Activated CD8-positive, alpha-beta memory T cell treated with anti-CD3 and anti-CD28 coated beads for 1 hour (primary cell): ENCODE measurements at places on chromosomes 3 and 15.

DNA sequence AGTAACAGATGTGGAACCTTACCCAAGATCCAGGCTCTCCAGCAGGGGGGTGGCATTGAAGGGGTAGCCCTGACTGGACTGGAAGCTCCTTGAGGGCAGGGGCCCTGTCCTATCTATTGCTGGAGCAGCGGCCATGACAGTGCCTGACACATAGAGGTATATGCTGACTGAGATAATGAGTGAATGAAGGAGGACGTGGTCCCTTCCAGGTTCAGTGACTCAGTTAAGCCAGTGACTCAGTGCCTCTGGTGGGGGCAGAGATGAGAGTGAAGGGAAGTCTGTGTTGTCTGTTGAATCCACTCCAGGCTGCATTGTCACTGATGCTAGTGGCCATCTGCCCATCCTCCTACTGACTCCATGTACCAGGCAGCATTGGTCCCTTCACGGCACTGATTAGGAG, 13.0 kb upstream of the CTXND1 start:
- no peak for DNase-seq

DNA sequence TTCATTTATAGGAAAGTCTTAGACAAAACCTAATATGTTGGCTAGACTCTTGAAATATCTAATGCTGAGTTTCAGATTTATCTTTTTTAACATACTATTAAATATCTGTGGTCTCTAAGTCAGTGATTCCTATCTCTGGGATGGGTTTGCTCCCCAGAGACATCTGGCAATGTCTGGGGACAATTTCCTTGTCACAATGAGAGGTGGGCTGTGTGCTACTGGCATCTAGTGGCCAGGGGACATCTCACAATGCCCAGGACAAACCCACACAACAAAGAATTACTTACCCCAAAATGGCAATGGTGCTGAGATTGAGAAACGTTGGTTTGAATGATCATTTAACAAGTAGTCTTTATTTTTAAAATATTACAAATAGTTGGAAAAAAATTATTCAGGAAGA, 602.1 kb downstream of the MAGI1 start:
- DNase-seq = no peak

GRCh38 chr3:73383470-73384049, 241.2 kb downstream of the PDZRN3 start:
- DNase-seq = no peak

GRCh38 chr3:1439395-1439794, 346.6 kb downstream of the CNTN6 start:
- DNase-seq = no peak

DNA sequence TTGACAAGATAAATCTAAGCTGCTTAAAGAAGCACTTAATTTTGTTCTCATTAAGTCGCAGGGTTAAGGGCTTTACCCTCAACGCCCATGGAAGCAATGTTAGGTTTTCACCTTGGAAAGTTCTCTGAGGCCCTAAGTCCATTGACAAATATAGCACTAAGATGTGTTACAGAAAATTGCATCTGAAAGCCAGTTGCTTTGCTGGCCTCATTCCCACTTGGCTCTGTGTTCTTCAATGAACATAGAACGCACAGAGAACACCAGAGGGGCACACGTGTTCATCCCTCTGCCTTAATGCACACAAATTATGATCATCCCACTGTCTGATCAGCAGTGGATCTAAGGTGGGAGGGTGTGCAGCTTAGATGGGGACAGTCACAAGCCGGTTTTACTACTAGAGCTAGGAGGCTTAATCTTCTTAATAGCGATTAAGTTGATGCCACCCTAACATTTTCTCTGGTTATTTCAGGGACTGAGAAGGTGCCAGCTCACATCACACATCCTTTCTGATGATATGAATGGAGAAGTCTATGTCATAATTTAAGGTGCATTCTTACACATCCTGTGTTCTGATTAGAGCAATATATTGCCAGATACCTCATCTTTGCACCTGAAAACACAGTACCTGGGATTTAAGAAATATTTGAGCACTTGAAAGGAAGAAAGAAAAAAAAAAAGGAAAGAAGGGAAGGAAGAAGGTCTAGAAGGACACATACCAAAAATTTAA, 224.4 kb upstream of the ICE2 start:
- DNase-seq = no peak

GRCh38 chr3:187293516-187294430, 2.2 kb upstream of the MASP1 start:
- no peak for DNase-seq

DNA sequence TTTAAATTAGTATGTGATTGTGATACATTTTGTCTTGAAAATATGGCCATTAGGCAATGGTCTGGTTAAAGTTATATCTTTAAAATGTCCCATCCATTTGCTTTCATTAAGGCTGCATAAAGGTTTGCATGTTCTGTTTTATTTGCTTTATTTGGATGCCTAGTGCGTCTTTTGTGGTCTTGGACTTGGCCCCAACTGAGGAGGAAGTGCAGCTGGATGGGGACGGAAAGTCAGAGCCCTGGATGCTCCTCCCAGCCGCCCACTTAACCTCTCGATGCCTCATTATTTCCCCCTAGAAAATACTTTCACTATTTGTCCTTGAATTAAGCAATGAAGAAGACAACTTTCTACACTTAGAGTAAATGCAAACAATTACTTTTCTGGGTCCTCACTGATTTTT, 898.2 kb downstream of the MCTP2 start:
- no peak for DNase-seq

DNA sequence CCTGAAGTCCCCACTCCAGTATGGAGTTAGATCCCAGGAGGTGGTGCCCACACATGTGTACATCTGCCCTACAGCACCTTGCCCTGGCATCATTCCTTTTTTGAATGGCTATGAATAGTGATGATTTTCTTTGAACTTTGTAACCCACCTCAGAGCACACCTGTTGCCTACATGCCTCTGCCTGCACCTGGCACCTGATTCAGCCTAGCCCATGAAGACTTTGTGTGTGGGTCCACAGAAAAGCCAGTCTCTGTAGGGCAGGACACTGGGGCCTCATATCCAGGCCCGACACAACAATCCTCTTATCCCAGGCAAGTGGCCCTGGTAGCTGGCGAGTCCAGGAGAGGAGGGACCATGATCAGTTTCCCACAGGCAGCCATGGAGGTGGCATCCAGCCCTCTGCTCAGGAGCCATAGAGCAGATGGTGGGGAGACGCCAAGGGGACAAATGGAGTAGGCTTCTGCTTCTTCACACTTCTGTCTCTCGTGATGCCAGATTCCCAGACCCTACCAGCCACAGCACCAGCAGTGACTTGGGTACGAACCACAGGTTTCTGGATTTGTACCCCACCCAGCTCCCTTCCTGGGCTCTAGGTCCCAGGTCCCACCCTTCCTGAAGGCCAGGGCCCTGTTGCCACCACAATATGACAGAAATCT, 230.7 kb downstream of the UACA start:
- DNase-seq = no peak

GRCh38 chr3:170780955-170781354, 89.0 kb downstream of the RPL22L1 start:
- DNase-seq = no peak

DNA sequence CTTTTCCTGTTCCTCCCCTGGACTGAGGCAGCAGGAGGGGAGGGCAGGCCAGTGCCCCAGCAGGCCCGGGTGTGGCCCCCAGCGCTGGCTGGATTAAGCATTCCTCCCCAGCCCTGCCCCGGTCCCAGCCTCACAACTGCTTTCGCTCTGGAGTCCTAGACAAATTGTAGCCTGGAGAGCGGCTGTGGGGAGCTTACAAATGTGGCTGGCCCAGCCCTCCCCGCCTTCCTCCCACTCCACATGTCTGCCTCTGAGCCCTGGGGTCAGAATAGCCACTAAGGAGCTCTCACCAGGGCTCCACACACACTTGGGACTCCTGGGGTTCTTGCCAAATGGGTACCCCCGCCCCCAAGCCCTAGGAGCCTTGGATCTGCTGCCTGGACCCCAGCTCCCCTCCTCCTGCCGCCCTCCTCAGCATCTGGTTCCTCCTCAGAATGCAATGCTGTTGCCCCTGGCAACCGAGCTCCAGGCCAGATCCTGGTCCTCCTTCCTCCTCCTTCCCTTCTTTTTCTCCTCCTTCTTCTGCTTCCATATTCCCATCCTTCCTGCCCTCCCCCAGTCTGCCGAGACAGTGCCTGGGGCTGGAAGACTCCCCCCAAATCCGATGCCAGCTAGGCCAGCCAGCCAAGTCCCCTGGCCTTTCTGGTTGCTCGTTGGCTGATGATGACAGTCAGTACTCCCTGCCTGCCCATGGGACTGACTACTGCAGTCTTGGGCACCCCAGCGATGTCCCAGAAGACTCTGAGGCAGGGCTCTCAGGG, 91.1 kb downstream of the LINGO1 start:
- DNase-seq = no peak

- DNase-seq = no peak
Measured at GRCh38 chr15:52422001-52422400, 106.7 kb downstream of the MYO5A start.

GRCh38 chr3:118075873-118076272, 958.8 kb downstream of the IGSF11 start:
- DNase-seq = no peak

GRCh38 chr3:20811631-20812030, 625.6 kb upstream of the SGO1 start:
- DNase-seq = no peak

GRCh38 chr3:64343689-64344430, 118.6 kb upstream of the PRICKLE2 start:
- DNase-seq = no peak

DNA sequence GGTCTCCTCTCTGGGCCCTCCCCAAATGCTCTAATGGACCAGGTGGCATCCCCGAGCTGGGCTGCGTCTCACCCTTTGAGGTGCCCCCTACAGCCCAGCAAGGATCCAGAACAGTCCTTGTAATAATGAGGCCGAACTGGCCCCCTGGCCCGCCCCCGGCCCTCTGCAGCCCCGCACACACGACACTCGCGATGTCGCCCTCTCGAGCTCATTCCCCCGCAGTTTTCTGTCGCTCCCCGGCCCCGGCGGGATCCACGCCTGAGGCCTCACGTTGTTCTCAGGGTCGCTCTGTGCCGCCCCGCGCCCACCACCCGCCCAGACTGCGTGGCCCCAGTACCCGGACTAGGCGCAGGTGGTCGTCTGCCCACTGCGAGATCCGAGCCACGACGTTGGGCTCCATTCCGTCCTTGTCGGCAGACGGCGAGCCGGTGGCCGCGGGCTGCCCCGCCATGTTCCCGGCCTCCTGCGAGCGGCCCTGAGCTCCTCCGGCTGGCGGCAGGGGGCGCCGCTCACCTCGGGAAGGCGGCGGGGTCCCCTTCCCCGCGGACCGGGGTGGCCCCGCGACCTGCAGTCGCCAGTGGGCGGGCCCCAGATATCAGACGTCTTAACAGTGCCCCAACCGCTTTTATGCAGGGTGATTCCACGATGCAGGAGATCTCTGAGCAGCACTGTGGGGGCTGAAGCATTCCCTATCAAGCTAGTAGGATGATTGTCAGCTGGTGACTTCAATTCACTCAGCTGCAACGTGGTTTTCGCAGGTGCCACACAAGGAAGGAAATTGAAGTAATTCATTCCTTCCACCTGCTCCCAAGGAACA, at the start of gene C3orf33:
TSS of gene C3orf33 (minus strand) at position 477 of the 817 bp plus-strand sequence. CDS start at position 451, 26 bp downstream.
- DNase-seq = peak; percentile 69
